CMK (cell line): ENCODE measurements at places on chromosomes 1 and 21.

GRCh38 chr1:212702672-212703071 lies 3.0 kb upstream of the BATF3 start:
- DNase-seq, result no peak

DNA sequence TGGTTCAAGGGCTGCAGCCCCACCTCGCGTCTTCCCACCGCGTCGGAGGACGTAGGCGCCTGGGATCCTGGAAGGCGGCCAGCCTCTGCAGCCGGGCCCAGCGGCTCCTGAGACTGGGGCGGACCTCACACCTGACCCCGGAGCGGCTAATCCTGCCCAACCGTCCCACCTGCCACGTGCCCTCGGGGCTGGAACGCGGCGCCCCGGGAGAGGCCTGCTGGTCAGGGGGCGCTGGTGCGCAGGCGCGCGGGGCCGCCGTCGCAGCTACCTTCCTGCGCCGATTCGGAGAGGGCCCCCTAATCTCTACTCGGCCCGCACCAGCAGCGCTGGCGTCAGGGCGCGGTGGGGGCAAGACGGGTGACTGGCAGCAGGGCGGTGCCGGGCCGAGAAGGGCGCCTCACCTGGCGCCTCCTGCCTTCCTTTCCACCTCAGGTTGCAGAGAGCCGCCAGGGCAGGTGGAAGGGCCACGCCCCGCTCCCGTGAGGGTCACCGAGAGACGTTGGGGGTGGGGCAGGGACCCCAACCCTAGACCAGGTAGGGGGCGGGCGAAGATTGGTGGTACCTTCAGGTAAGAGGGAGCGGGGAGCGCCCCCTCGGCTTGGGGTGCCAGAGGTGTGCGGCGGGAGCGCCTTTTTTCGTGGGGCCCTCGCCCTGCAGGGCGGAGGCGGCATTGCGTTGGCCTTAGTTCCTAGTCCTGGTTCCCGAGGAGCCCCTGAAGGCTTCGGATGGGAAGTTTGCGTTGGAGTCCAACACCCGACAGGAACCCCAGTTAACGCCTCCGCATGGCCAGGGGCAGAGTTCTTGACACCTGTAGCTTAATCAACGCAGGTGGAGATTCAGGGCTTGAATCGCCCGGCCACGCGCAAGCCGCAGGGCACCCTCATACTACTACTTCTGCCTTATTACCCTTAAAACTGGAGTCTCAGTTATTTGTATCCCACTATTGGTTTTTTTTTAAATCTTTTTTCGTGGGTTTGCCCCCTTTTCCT lies at the start of gene TDRD5:
Gene TDRD5 (plus strand): TSS at position 241 of the 989 bp plus-strand sequence. CDS start 784 bp downstream, outside the sequence.
- no peak for DNase-seq

DNA sequence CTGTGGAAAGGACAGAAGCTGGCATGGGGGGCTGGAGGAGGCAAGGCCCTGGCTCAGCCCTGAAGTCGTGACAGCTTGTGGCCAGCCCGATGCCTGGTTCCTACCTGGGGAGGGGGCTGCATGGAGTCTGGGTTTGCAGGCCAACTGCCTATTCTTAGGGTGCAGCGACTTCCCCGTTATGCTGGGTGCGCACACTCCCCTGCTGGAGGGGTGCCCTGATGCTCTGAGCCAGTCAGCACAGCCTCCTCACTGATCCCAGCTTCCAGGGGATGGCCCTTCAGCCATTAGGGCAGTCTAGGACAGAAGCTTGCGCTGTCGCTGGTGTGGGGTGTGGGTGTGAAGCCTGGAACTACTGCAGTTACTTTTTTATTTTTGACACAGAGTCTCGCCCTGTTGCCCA lies 30.0 kb upstream of the SLC19A1 start:
- DNase-seq, result no peak

DNA sequence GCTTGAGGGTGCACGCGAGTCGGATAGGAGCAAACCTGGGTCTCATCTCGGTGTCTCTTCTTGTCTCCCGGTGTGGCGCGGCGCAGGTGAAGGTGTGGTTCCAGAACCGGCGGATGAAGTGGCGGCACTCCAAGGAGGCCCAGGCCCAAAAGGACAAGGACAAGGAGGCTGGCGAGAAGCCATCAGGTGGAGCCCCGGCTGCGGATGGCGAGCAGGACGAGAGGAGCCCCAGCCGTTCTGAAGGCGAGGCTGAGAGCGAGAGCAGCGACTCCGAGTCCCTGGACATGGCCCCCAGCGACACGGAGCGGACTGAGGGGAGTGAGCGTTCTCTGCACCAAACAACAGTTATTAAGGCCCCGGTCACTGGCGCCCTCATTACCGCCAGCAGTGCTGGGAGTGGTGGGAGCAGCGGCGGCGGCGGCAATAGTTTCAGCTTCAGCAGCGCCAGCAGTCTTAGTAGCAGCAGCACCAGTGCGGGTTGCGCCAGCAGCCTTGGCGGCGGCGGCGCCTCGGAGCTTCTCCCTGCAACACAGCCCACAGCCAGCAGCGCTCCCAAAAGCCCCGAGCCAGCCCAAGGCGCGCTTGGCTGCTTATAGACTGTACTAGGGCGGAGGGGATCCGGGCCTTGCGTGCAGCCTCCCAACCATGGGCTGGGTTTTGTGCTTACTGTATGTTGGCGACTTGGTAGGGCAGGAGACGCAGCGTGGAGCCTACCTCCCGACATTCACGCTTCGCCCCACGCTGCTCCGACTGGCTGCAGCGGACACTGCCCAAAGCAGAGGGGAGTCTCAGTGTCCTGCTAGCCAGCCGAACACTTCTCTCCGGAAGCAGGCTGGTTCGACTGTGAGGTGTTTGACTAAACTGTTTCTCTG lies 5.1 kb downstream of the HLX start:
- no peak for DNase-seq

DNA sequence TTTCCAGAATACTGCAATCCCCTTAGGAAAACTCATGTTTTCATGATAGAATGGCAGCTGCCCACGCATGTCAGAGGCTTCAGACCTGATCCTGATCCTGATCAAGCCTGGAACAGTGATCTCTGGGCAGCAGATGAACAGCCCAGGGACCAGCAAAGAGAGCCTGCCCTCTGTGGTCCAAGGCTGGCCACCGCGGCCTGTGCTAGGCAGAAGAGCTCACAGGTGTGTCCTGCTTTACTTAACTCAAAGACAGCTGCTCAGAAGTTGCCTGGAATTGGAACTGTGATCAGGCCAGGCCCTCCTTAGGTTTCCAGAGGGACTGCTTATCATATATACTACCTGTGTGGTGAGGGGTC lies 21.2 kb upstream of the BCAR3 start:
- DNase-seq, result no peak

- no peak for DNase-seq
Observed at GRCh38 chr1:53541263-53541625, 82.0 kb downstream of the DMRTB1 start.

GRCh38 chr1:27589841-27590426 lies 14.0 kb downstream of the AHDC1 start:
- DNase-seq, result no peak

DNA sequence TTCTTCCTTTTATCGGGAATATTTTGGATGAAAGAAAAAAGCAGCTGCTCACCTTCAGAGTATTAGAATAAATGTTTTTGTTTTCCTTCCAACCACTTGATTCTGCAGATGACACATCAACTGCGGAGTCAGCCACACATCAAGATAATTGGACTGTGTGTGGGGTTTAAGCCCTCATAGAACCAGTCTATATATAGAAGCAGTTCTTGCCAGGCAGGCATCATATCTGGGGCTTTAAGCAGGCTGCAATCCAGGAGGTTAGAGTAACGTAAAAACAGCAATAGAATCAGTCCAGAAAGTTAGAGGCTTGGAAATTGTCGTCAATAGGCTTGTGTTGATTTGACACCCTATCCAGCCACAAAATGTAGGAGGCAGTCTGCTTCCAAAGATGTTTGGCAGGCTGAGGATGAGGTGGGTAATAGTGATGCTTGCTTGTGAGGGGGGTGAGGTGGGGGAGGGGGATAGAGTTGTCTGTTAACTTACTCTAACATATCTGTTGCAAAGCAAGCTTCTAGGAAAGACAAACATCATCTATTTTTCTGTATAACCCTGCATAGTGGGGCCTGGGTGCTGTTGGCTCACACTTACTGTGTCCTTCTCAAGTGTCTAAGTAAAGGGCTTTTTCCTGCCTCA lies 64.8 kb downstream of the PEX14 start:
- no peak for DNase-seq

- no peak for DNase-seq
Observed at GRCh38 chr1:152777510-152778137, 2.7 kb downstream of the LCE1F start.

- DNase-seq, result no peak
Observed at GRCh38 chr21:33080376-33080775, 10.4 kb downstream of the OLIG1 start.

GRCh38 chr1:233240829-233241682 lies 54.5 kb downstream of the PCNX2 start:
- DNase-seq, result peak; percentile 2

GRCh38 chr21:29546071-29546470 lies 247.3 kb downstream of the BACH1 start:
- no peak for DNase-seq

GRCh38 chr1:93699503-93700168 lies 18.0 kb upstream of the BCAR3 start:
- no peak for DNase-seq

DNA sequence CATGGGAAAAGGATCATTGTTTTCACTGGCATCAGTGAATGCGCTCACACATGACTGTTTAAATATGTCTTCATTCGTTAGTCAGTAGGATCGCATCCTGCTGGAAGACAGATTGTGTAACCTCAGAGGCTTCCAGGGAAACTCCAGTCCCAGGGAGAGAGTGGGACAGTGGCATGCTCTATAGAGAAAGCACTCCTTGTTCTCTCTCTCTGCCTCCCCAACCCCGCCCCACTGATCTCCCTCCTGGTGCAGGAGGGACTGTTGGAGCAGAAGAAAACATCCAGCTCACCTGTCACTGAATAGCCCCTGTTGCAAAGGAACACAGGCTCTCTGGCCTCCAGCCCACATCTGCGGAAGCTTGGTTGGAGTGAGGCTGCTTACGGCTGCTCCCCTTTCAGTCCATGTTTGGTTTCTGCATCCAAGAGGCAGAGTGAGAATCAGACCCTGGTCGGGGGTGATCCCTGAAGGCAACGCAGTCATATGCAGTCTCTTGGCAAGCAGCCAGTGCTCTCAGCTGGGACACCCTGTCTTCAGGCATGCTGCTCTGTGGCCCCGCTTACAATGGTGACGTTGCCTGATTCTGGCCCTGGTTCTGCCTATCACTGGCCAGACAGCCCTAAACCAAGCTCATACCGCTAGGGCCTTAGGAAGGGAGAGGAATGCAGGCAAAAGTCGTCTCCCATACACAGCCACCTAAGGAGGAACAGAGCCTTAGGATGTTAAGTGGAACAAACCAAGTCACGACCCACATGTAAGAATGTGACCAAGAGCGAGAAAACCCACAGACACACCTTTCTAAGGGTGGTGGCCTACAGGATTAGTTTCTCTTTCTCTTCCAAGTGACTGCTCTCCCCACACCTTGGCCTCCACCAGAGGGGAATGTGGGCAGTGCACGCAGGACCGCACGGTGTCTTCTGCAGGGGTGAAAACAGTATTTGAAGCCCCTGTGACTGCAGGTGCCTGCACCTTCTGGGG lies 39.7 kb downstream of the BACE2 start:
- no peak for DNase-seq

DNA sequence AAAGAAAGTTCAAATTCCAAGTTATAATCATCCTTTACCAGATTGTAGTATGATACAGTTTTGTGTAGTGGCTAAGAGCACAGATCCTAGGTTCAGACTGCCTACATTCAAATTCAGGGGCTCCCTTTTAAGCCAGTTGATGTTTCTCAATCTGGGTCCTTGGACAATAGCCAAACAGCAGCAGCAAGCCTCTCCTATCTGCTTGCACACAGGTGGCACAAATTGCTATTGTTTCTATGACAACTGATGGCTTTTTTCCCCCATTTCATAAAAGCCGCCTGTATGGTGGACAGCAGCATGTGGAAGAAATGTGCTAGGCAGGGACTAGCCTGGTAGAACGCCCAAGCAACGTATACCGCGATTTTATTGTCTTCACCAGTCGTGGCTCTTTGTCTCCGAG lies 76.5 kb downstream of the S1PR1 start:
- DNase-seq, result no peak

DNA sequence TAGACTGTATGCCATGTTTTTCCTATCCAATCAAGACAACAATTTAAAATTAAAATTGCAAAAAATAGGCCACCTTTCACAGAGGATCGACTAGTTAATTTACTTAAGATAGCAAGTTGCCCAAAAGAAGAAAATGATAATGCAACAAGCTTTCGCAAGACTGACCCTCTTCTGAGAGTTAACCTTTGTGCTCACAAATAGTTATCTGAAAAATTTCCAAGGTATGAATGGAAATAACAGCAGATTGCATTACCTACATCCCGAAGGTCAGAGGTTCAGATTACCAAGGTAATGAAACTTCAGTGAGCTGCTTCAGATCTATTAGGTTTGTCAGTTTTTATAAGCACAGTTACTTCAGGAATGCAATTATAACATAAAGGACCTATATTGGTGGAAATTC lies 298.0 kb downstream of the KCTD3 start:
- no peak for DNase-seq

GRCh38 chr1:248852481-248853405 lies 6.1 kb downstream of the ZNF692 start:
- no peak for DNase-seq

DNA sequence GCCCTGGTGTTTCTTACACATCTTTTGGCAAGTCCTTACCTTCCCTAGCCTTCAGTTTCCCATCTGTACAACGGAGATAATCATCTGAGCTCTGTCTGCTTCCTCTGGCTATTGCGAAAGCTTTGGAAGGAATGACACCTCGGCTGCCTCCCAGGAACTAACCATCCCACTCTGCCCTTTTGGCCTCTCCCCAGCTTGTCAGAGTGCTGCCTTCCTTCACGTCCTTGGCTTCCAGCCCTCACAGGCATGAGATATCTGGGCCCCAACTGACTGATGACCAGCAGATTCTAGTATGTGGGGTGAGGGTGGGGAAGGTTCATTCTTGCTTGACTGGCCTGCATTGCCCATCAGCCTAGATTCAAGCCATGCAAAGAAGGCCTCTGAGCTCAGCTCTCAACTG lies 253.1 kb upstream of the FGGY start:
- DNase-seq, result no peak

GRCh38 chr21:46159841-46160656 lies 4.7 kb upstream of the FTCD start:
- DNase-seq, result no peak

DNA sequence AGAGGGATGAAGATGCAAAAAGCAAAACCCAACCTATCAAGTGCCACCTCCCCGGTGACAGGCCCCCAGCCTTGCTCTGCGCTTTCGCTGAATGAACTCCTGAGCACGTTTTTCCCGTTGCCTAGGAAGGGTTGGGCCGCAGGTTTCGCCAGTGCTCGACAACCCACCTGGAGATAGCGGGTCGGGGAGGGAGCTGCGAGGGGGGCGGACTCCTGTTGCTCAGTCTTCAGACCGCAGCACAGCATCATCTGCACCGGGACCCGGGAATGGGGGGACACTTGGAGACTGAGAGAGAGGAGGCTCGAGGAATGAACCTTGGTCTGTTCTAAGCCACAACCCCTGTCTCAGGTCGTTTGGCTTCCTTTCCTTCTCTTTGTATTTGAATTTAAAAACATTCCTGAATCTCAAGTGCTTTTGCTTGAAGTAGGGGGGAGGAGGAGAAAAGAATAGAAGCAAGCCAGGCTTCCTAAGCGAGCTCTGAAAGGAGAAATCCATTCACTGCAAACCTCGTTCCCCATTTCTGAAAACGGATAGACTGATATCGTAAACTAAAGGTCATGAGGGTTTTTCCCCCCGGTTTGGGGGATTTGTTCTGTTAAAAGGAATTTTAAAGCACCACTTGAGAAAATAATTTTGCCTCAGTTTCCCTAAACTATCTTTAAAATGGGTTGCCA lies 1.2 kb downstream of the AK5 start:
- no peak for DNase-seq
